MG63 (cell line): ENCODE measurements at places on chromosomes 11 and 22. TPM values are rescaled to one million over a fixed set of nuclear protein-coding genes. Genes with fewer than 3 reads are reported as not detected.

Gene SCARF2
- total RNA-seq = 22.3 and 32.1 TPM in 2 replicates

Gene THRSP
- total RNA-seq = 0.63 TPM in 1 of 2 replicates, not detected in the other

Gene HBE1
- not detected in 2 replicates for total RNA-seq

Gene HRAS
- total RNA-seq = 78.8 and 207 TPM in 2 replicates

Gene OR5AS1
- total RNA-seq = not detected in 2 replicates

Gene UBQLN3
- not detected in 2 replicates for total RNA-seq

Gene SLCO2B1
- not detected in 2 replicates for total RNA-seq

Gene SMIM38
- not detected in 2 replicates for total RNA-seq

Gene OR10G8
- not detected in 2 replicates for total RNA-seq

Gene CARD10
- 17.1 and 18.9 TPM in 2 replicates for total RNA-seq

Gene KRTAP5-1
- total RNA-seq = not detected in 2 replicates

Gene OVOL1
- not detected in 2 replicates for total RNA-seq

Gene OR2AG2
- 0.33 TPM in 1 of 2 replicates, not detected in the other for total RNA-seq

Gene C11orf86
- 0.59 TPM in 1 of 2 replicates, not detected in the other for total RNA-seq

Gene OR10V1
- total RNA-seq = not detected in 2 replicates

Gene HTR3A
- not detected in 2 replicates for total RNA-seq

Gene PHF21B
- not detected in 2 replicates for total RNA-seq

Gene KCNE3
- total RNA-seq = 1.1 and 2.9 TPM in 2 replicates

Gene PKP3
- 7.6 and 24.1 TPM in 2 replicates for total RNA-seq

Gene TRIM5
- 29.9 and 33.9 TPM in 2 replicates for total RNA-seq

Gene CARD18
- total RNA-seq = not detected in 2 replicates

Gene MS4A6E
- not detected in 2 replicates for total RNA-seq
